CD14-positive monocyte (primary cell): ENCODE measurements at places on chromosomes 16 and 17. TPM values are rescaled to one million over a fixed set of nuclear protein-coding genes. Genes with fewer than 3 reads are reported as not detected.

GRCh38 chr17:66435182-66435581 lies 132.8 kb downstream of the PRKCA start:
- no peak for DNase-seq

GRCh38 chr17:28472871-28473497 lies 460 bp upstream of the SLC13A2 start:
- DNase-seq, result no peak

- DNase-seq, result no peak
Observed at GRCh38 chr16:30621765-30622164, 11.6 kb upstream of the ZNF689 start.

GRCh38 chr16:73383195-73383987 lies 335.5 kb upstream of the ZFHX3 start:
- no peak for DNase-seq

DNA sequence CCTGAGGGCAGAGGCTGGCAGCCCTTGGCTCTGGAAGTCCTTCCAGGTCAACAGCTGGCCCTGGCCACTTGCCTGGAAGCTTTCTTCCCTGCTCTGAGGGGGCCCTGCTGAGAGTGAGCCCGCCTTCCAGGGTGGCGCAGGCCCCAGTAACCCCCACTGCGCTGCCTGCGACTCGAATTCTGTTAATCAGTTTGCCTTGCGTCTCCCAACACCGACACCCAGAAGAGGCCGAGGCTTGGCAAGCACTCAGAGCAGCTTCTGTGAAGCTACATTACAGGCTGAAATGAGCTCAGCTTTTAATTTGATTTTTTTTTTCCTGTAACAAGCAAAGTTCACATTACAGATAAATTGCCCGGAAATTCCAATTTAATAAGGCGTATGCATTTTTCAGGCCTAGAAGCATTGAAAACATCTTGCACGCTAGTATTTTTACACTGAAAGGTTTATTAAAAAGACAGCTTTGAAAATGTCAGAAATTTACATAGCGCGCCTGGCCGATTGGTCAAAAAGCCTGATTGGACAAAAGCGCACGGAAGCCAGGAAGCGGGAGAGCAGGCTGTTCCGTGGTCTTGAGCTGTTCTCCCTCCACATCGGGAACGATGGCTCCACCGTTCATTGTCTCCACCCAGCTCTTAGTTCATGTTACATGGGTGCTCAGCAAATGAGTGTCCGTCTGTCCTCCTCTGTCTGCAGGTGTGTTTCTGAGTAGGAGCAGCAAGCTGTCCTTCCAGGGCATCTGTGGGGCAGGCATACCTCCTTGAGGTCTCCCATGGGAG lies 65.5 kb upstream of the HSBP1 start:
- DNase-seq, result no peak

DNA sequence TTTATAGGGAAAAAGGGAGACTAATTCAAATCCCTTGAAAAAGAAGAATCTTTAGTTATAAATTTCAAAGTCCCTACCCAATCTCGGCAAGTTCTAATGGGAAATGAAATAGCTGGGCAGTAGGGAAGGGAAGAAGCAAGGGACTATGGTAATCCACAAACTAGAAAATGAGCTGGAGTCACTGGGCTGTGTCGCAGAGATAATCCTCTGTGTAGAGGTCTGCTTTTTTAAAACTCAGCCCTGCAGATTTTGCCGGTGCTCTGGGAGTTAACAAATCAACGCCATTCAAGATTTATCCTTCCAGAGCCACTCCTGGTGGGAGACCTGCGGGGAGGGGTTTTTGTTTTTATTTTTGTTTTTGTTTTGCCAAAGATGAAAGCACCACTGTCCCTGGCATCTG lies 20.8 kb downstream of the SNX11 start:
- no peak for DNase-seq

SLC5A10 gene
- 0.10 TPM for polyA plus RNA-seq

- no peak for DNase-seq
Observed at GRCh38 chr17:49990921-49991320, 4.1 kb downstream of the DLX3 start.

- no peak for DNase-seq
Observed at GRCh38 chr17:65062171-65062915, 5.8 kb upstream of the GNA13 start.

DNA sequence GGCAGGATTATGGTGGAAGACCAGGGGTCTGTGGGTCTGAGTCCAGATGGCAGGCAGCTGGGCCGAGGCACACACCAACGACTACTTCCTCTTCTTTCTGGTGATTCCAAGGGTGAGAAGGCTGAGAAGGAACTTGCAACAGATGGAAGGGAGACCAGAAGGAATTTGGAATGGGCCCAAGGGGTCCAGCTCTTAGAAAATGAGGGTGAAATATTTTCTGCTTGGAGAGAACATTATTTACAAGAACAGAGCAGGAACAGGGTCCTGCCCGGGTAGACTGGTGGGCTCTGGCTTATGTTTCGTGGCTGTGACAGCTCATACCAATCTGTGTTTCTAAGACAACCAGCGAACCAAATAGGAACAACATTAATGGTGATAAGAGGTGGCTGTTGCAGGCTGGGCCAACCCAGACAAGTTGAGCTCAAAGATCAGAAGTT lies 36.6 kb downstream of the CCDC42 start:
- peak; percentile 14 for DNase-seq

PIMREG gene
- not detected for polyA plus RNA-seq

DNA sequence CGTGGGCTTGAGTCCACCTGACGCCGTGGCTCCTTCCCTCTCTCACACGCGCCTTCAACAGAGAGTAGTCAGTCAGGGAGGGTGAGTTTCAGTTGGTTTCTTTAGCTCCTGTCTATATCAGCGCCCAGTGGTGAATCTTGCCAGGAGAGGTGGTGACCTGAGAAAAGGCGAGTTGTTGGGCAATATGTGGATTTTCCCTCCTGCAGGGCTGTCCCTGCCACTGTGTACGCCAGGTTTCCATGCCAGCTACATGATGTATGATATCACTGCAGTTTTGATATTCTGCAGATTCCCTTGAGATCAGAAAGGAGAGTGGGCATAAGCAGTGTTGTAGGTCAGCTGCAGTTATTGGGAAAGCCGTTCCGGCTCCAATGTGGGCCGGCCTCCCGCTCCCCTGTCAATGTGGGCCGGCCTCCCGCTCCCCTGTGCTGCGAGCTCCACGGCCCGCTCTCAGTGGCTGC lies 31.4 kb downstream of the BANP start:
- DNase-seq, result no peak

ZP2 gene
- polyA plus RNA-seq, result not detected

DNA sequence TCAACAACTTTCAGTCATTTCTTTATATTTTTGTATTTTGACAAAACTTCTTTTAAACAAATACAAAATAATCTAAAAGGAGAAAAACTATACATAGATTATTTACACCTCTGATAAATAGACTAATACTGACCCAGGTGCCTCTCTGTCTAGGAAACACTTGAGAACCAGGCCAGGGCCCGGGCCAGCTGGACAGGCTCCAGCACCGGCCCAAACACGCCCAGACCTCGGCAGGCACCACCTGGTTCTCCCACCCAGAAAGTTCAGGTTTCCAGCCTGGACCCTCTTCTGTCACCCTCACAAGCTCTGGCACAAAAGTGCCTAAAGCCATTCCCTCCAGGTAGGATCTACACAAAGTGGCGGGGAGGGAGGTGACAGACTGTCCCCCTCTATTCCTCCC lies 97.0 kb upstream of the DNAH17 start:
- no peak for DNase-seq

DNA sequence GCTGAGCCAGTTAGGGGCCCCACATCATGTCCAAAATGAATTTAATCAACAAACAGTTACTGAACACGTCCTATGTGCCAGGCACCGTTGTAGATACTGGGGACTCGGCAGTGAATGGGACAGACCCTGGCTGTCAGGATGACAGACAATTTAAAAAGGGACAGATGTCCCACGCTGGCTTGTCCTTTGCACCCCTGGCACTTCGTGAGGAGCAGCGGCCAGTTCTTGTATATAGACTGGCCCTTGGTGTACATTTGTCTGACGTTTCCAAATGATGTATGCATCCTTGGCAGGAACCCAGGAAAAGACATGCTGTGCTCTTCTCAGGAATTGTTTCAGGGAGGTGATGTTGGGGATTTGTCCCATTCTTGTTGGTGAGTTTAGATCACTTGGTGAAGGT lies 21.1 kb downstream of the IL4R start:
- DNase-seq, result no peak

GRCh38 chr17:9240659-9241370 lies 219.5 kb downstream of the NTN1 start:
- no peak for DNase-seq

MEAK7 gene
- 4.7 TPM for polyA plus RNA-seq

GRCh38 chr17:8846768-8847211 lies 20.7 kb downstream of the PIK3R6 start:
- DNase-seq, result no peak

DNA sequence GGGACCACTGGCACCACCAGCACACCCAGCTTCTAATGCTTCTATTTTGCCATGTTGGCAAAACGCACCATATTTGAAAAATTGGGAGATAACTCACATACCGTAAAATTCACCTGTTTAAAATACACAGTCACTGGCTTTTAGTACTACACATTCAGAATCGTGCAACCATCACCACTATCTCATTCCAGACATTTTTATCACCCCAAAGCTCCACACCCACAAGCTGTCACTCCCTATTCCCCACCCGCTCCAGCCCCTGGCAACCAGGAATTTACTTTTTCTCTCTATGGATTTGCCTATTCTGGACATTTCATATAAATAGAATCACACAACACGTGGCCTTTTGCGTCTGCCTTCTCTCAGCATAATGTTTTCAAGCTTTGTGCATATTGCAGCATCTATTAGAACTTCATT lies 25.0 kb downstream of the PPL start:
- DNase-seq, result no peak

GRCh38 chr16:2883458-2883908 lies 468 bp downstream of the FLYWCH2 start:
- DNase-seq, result no peak

CCL5 gene
- 2.8 TPM for polyA plus RNA-seq

- no peak for DNase-seq
Observed at GRCh38 chr17:57288040-57288772, 31.9 kb downstream of the MSI2 start.

CIAO2B gene
- 132 TPM for polyA plus RNA-seq

DNA sequence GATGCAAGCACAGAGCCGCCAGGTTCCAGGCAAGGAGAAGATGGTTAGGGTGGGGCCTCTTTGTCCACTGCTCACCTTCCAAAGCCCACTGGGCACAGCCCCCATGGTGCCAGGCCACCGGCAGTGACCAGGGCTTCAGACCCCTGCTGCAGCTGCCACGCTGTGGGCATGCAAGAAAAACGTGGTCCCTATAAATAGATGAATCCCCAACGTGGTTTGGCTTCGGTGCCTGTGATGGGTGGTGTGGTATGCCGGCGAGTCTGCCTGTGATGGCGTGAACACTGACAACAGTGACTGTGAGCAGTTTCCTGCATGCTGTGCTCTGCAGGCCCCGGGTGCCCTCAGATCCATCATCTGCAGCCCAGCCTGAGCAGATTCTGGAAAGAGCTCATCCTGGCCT lies 36.6 kb downstream of the RAB11FIP4 start:
- DNase-seq, result no peak

GRCh38 chr16:79769270-79769927 lies 168.9 kb upstream of the MAF start:
- no peak for DNase-seq

DNA sequence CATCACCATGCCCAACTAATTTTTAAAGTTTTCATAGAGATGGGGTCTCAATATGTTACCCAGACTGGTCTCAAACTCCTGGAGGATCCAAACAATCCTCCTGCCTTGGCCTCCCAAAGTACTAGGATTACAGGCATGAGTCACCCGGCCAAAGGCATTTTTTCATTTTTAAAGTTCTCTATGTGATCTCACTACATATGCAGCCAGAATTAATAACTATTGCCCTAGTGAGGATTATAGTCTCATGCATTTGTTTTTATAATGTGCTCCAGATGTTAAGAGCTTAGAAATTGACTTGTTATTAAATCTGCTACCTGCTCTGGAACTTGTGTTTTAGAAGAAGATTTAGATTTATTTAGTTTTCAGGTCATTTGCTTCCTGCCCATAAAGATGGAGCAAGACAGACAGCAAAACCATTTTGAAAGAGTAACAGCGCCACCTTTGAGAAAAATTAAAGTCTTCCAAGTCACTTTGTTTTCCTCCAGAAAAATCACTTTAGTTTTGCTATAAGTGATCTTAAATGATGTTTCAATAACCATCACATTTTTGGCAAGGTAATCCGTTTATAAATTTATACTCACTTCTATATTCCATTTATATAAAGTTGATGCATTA lies 79.5 kb downstream of the CA4 start:
- DNase-seq, result no peak

DNA sequence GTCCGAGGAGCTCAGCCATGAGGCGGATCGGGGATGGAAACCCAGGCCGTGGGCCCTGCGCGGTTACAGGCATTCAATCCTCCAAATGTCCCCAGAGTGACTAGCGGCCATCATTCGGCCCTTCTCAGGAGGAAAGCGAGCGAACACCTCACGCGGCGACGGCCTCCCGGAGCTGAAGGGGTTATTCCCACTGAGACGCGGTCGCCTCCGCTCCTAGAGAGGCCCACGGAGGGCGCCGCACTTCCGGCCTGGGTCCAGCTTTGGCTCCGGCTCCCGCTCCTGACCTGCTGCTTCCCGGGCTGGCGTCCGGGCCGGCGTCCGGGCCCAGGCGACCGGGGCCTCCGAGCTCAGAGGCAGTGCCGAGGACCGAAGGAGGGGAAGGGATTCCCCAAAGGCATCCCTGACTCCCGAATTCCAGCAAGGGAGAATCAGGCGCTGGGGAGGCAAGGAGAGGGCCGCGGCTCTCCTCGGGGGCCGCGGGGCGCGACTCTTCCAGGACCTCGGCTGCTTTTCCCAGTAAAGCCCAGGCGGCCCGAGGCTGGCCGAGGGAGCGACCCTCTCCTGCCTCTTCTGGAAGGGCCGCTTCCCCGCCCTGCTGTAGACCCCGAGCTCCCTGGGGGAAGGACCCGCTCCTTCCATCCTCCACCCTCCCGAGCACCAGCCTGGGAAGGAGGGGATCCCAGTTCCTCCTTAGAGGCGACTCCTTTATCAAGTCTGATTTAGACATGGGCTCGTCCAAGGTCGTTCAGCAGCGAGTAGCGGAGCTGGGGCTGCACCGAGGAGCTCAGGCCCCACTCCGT lies 18.6 kb upstream of the ZNF629 start:
- DNase-seq, result peak; percentile 62

ABCC11 gene
- polyA plus RNA-seq, result 0.03 TPM in 1 of 2 replicates, not detected in the other

DNA sequence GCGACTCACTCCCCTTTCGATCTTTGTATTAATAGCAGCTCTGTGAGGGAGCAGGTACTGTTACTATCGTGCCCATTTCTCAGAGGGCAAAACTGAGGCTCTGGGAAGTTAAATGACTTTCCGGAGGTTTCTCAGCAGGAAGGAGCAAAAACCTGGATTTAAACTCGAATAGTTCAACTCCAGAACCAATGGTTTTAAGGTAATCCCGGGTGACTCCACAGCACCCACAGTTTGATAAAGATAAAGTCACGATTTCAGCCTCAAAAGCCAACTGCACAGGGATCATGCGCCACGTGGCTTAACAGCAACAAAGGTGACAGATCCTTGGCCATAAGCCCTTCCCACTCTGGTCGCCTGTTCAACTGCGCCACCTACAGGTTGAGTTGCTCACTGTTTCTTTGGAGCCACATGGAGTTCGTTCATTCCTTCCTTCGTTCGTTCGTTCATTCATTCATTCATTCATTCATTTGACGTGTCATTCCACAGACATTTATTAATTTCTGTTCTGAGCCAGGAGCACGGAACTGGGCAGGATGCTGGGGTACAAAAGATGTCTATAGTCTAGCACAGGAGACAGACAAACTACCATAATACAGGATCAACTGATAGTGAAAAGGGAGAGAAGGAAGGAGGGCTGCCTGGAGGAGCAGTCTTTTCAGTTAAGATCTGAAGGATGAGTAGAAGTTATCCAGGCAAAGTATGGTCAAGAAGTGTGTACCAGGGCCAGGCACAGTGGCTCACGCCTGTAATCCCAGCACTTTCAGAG lies 134.8 kb downstream of the HS3ST2 start:
- DNase-seq, result peak; percentile 41
